ENCODE measurements at places on chromosomes 2 and 18. TPM values are rescaled to one million over a fixed set of nuclear protein-coding genes. Genes with fewer than 3 reads are reported as not detected.

CLASP1 gene
- total RNA-seq: 156 TPM

IL1RL2 gene
- 1.6 TPM for total RNA-seq

SPRED2 gene
- total RNA-seq: 10.8 TPM

TXNDC2 gene
- total RNA-seq: not detected

AQP12B gene
- not detected for total RNA-seq

CNTNAP5 gene
- 66.2 TPM for total RNA-seq

CYP27C1 gene
- 0.69 TPM for total RNA-seq

STEAP3 gene
- total RNA-seq: 1.8 TPM

VIT gene
- 0.23 TPM for total RNA-seq

WDFY1 gene
- 63.9 TPM for total RNA-seq

KCNK3 gene
- total RNA-seq: 10.1 TPM

HNMT gene
- total RNA-seq: 43.6 TPM

DGKD gene
- 62.5 TPM for total RNA-seq

CD207 gene
- not detected for total RNA-seq

FNDC4 gene
- 52.8 TPM for total RNA-seq

C18orf32 gene
- total RNA-seq: 88.8 TPM

SP5 gene
- total RNA-seq: 2.3 TPM
